Activated CD4-positive, alpha-beta T cell treated with anti-CD3 and anti-CD28 coated beads, Interleukin-2, amount 50 U/mL, for 24 hours (primary cell): ENCODE measurements at places on chromosomes 1 and 21.

- no peak for DNase-seq
Observed at GRCh38 chr1:40308036-40308727, 8.9 kb downstream of the COL9A2 start.

- DNase-seq = no peak
Observed at GRCh38 chr1:222975472-222976122, 160.8 kb downstream of the DISP1 start.

DNA sequence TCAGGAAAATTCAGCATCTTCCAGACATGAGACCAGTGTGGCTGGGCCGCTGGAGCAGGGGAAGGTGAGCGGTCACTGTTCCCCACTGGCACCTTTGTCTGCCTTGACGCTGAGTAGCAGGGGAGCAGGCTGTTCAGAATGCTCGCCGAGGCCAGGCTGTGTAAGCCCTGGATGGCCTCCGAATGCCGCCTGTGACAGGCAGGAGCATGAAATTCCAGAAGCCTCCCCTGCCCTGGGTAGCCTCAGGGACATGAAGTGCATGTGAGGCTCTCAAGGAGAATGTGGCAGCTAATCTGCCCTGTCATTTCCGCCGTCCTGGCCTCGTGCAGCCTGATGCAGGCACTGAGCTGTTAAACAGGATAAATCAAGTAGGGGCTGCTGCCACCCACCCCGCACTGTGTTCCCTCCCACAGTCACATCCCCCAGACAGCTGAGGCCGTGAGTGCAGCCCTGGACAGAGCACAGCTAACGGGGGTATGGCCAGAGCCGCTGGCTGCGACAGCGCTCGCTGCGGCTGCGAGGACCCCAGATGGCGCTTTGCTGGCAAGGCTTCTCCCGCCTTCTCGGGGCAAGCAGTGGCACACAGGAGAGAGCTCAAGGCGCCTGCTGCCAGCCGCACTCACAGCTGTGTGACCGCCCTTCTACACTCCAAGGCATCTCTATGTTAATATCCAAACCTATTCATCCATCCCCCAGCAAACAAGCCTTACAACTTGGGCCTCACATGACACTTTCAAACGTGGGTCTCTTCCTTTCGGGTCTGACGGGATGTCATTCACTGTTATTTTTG, 105.0 kb upstream of the COL6A1 start:
- no peak for DNase-seq

- no peak for DNase-seq
Observed at GRCh38 chr1:16146279-16147155, 9.4 kb downstream of the EPHA2 start.

GRCh38 chr1:52032785-52033131, 852 bp downstream of the KTI12 start:
- DNase-seq = no peak
